ENCODE measurements at places on chromosomes 11 and 22.

DNA sequence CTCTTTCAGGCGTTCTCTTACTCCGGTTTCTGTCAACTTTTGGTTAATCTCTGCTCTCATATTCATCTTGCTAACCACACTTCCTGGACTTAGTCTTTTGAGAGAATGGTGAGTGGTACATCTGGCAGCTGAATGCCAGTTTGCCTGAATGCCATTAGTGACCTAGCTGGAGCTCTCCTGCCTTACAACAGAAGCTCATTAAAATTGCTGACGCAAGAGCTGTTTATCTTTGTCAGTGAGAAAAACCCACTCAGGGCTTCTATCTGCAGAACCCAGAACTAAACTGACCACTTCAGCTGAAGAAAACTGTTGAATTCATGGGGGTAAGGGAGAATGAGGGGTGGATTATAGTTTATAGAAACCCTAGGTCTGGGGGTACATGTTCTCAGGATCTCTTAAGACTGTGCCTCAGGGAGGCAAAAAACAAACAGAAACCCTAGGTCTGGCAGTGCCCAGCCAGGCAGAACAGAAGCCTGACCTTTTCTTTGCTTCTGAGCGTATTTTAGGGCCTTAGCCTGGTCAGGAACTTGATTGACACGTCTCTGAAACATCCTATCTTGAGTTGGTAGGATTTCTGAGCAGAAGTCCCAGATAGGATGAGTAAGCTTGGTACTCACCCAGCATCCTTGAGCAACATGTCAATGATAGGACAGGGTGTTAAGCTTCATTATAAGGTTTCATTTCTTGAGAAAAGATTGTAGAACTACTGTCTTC is 52.8 kb upstream of the YWHAH start:
- no peak for DNase-seq

DNA sequence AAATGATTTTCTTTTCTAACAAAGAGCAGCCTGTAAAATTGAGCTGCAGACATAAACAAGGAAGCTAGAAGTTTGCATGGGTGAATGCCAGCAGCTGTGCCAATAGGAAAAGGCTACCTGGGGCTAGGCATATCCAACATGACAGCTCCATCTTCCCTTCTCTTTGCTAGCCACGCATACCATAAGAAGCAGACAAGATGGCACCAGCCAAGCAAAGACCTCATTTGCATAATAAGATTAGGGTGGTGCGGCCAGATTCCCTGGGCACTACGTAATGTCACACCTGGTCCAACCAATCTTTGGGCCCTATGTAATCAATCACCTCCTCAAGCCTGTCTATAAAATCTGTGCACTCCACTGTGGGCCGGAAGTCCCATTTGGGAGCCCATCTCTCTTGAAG is 108.3 kb downstream of the SWAP70 start:
- DNase-seq = no peak

GRCh38 chr11:125061281-125061680 is 1.8 kb upstream of the SLC37A2 start:
- DNase-seq = no peak

DNA sequence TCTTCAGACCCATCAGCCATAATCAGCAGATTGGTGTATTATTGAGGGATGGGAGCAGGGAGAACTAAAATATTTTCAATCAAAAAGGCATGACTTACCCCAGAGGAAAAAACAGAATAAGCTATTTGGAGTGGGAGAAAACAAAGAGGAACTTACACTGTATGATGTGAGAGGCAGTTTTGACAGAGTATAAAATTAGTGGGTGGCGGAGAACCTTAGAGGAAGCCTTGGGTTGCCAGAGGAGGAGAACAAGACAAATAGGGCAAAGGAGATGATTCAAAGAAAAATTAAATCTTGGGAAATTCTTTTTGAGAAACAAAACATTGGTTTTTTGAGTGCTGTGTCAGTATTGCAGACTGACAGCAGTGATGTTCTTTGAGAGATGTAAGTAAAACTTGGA is 285.0 kb downstream of the C11orf87 start:
- DNase-seq = no peak

DNA sequence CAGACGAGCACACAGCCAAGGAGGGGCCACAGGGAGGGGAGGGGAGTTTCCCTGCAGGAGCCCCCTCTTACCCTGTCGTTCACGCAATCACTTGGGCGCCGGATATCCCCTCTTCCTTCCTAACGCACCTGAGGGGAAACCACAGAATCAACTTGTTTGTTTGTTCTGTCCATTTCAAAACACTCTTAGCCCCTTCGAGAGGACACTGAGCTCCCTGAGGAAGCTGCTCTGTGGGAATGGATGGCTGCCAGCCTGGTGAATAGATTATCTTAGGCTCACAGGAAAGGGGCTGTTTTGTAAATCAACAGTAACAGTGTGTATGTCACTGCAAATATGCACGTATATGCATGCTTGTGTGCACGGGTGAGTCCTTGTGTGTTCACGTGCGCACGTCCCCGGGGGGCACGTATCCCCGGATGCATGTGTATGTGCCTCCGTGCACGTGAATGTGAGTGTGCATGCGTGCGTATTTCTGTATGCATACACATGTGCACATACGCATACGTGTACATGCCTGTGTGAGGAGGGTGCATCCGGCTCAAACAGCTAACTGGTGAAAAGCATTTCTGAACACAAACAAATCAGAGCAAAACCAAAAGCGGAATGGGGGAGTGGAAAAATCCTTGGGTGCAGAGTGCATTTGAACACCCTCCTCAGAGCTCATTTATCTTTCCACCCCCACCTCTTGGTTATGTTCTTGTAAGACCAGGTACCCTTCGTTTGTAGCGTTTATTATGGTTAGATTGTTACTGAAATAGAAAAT is 7.2 kb downstream of the ARSA start:
- DNase-seq = peak; percentile 85

GRCh38 chr11:70046089-70046488 is 32.0 kb upstream of the ANO1 start:
- no peak for DNase-seq

DNA sequence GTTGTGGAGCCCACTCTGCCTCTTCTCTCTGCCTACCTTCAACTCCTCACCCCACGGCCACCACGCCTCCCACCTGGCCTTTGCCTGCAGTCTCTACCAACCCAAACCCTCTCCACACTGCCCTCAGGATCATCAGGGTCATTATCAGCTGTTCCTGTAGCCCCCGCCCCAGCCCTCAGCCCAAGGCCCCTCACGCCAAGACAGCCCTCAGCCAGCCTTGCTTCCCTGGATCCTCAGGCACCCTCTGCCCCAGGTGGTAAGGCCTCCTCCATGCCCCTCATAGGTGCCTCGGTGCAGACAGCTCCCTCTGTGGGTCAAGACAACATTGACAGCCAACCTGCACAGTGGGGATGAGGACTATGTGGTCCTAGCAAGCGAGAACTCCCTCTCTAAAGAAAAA is 1.7 kb downstream of the SBF1 start:
- no peak for DNase-seq

DNA sequence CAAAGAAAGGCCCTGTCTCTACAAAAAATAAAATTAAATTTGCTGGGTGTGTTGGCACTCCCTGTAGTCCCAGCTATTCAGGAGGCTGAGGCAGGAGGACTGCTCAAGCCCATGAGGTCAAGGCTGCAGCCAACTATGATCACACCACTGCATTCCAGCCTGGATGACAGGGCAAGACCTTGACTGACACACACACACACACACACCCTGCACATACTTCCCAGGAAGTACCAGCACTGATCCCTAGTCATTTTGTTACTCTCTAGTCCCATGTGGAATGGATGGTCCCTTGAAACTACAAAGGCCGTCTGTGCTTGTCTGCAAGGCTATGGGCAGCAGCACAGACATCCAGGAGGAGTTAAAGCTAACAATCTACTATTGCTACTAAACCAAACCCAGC is 59.7 kb upstream of the CYP2D6 start:
- no peak for DNase-seq

DNA sequence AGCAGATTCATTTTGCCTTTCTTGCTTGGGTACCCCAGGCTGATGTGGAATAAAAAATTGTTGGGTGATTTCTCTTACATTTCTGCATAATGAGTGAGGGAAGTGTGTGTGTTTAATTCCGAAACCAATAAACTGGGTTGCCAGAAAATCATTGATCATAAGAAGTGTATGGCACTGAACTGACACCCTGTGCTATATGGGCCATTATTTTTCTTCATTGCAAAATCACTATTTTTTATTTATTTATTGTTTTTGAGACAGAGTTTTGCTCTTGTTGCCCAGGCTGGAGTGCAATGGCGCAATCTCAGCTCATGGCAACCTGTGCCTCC is 14.6 kb upstream of the HIKESHI start:
- DNase-seq = no peak

DNA sequence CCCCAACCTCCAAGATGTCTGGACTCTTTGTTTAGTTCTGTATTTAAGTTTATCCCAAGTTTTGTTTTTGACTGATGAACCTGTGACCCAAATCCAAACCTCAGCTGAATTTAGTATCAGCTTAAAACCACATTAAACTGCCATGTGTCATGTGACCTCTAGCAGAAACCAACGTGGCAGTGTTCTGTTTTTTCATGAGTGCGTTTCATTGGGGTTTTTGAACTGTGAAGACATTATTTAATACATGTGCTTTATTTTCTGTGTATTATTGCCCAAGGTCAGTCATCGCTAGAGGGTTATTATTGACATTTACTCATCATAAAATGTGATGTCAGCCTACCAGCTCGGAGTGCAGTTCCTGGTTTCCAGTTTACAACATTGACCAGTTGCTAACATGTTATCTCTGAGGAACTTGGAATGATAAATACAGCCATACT is 1.8 kb downstream of the TLCD5 start:
- DNase-seq = no peak

DNA sequence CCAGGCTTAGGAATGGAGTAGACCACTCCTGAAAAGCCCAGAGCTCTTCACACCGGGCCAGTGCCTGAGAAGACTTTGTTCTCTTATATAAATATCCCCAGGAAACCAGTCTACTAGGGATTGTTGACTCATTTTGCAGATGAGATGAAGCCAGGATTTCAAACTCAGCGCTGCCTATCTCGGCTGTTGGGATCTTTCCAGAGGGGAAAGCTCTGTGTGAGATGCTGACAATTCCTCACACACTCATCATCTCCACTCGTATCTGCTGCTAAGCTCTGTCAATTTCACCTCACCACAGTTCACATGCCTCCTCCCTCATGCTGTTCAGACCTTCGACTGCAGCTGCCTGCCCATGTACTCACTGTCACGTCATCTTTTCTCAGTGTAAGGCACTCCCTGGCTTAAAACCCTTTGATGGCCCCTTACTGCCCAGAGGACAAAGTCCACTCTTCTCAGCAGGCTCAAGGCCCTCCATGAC is 12.5 kb downstream of the USH1C start:
- DNase-seq = no peak

GRCh38 chr11:118791961-118792569 is 1.1 kb upstream of the DDX6 start:
- DNase-seq = no peak

GRCh38 chr22:43017525-43018460 is 2.8 kb upstream of the PACSIN2 start:
- no peak for DNase-seq

GRCh38 chr11:11173316-11174025 is 179.6 kb downstream of the CSNK2A3 start:
- no peak for DNase-seq

DNA sequence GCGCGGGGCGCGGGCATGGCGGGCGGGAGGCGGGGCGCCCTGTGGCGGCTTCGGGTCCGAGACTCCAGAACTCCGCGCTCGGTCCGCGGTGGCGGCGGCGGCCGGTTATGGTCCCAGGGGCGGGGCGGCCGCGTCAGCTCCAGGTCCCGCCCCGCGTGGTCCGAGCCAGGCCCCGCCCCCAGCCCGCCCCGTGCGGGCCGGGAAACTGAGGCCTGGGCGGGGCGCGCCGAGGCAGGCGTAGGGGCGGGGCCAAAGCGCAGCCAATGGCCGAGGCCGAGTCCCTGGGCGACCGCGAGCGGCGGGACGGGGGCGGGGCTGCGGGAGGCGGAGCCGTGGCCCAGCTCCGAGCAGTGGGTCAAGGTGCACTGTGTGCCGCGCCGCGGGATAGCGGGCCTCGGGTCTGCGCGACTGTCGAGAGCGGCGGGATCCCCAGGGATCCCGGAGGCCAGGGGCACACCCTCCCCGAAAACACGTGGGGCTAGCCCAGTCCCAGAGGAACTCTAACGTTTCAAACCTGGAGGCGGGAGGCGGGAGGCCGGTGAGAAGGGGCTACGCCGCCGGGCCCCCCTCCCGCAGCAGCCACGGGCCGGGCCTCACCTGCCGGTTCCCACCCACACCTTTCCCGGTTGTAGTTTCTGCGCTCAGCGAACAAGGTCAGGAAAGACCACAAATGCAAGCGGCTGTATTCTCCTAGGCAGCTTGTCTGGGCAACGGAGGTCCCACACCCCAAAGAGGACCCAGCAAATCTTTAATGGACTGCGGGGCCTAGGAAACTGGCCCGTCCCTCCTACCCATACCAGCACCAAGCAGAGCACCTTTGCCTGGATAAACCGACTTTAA is at the start of gene SLC25A1:
TSS of gene SLC25A1 (minus strand) at position 80 of the 840 bp plus-strand sequence. CDS start at position 17, 63 bp downstream.
- DNase-seq = peak; percentile 98

DNA sequence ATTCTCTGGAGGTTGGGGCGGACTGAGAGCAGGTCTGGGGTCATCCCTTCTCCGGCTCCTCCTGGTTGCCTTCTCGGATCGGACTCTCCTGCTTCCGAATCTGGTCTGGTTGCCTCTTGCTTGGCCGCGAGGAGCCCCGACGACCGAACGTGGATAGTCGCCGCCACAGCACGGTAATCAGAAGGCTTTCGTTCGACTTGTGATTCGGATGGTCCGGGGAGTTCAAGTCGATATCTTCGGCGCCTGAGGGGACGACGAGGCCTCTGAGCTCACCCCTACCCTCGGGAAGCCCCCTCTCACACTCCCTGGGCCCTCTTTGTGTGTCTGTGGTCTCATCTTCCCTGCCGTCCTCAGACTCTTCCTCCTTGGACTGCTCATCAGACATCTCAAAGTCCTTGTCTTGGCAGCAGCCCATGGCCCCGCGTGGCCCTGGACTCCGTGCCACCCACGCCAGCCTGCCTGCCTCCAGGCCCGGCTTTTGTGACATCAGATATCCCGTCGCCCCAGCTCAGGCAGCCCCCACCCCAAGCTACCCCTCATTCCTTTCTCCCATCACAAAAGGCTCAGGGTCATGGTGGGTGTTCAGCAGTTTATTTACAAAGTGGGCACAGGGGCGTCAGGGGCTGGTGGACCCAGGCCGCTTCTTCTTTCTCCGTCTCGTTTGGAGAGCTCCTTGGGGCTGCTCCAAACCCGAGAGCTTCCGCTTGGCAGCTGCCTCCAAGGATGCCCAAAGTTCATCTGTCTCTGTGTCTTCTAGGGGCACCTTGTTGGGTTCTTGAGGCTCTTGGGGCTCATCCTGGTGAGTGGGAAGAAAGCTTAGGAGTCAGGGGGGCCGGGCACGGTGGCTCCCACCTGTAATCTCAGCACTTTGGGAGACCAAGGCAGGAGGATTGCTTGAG is at the start of gene TEX54:
TSS of gene TEX54 (minus strand) at position 506 of the 899 bp plus-strand sequence.
- peak; percentile 48 for DNase-seq

DNA sequence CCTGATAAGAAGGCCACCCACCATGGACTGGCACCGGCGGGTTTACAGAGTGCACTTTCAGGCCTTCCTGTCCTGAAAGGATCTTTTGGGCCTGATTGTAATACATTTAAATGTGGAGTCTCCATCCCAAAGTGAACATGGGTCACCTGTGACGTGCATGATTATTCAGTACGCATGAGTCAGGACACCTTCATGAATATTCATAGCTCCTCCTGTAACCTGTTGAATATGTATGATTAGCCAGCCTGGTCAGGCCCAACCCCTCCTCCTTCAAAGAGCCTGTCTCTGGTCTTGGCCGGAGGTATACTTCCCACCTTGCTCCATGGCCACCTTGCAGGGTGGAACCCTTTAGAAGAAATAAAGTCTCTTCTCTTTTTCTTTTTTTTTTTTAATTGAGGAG is 75.9 kb upstream of the NUP50 start:
- no peak for DNase-seq

Measured in left ventricle myocardium superior (tissue), 1 donor.